Neural progenitor cell (in vitro differentiated cells): ENCODE measurements at places on chromosomes 3 and 15.

DNA sequence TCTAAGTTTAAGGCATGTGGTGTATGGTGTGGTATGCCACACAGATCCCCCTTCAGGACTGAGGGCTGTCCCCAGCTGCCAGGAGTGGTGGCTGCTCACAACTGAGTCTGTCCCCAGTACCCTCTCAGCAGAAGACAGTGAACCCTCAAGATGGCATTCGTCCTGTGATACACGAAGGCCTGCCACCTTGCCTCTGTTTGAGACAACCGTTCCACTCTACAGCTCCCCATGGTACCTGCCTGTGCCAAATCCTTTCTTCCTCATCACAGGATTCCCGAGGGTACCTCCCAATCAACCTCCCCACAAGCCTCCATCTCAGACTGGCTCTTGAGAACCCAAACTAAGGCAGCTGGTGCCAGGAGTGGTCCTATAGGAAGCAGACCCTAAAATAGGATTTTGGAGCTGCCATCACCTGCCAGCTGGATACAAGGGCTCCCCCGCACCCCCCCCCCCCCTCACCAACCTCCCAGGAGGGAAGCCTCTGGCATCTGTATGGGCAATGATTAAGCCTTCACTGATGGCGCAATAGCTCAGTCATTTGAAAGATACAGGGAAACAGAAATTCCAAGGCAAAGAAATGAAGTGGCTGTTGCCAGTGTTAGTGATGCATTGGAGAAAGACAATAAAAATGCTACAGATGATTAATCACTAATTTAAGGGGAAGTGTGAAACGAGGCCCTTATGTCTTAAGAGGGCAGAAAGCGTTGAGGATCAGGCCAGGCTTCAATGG, 230.0 kb upstream of the LYSMD4 start:
- DNase-seq: no peak

GRCh38 chr3:4313606-4314293, 10.6 kb downstream of the SETMAR start:
- DNase-seq: no peak

- no peak for DNase-seq
These were observed 60.0 kb downstream of the RPL22L1 start for GRCh38 chr3:170809975-170810357.

GRCh38 chr15:71435552-71435951, 320.3 kb downstream of the THSD4 start:
- DNase-seq: no peak

- peak; percentile 79 for DNase-seq
These were observed 6.5 kb downstream of the GCSAM start for GRCh38 chr3:112126511-112126911.

DNA sequence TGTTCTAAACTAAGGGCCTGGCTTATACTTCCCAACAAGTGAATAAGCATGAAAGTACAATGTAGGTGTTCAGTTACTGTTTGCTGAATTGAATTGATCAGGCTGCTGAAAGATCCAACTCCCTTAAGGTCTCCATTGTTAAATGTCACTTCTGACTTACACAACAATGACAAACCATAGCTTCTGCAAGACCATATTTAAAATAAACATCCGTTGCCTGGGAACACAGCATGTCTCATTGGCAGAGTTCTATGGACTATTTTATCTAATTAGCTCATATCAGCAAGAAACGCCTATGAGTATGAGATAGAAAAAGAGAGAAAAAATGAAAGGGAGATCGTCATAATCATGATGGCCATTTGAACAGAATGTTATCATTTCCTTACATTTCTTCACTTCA, 605.4 kb downstream of the FGF12 start:
- no peak for DNase-seq

GRCh38 chr3:188010478-188010877, 143.5 kb upstream of the LPP start:
- DNase-seq: no peak

- DNase-seq: peak; percentile 15
These were observed 283.8 kb upstream of the RGMA start for GRCh38 chr15:93372865-93373223.

GRCh38 chr3:180189310-180189648, 152.5 kb upstream of the PEX5L start:
- no peak for DNase-seq

- no peak for DNase-seq
These were observed 62.0 kb downstream of the KLHL6 start for GRCh38 chr3:183493296-183494045.

DNA sequence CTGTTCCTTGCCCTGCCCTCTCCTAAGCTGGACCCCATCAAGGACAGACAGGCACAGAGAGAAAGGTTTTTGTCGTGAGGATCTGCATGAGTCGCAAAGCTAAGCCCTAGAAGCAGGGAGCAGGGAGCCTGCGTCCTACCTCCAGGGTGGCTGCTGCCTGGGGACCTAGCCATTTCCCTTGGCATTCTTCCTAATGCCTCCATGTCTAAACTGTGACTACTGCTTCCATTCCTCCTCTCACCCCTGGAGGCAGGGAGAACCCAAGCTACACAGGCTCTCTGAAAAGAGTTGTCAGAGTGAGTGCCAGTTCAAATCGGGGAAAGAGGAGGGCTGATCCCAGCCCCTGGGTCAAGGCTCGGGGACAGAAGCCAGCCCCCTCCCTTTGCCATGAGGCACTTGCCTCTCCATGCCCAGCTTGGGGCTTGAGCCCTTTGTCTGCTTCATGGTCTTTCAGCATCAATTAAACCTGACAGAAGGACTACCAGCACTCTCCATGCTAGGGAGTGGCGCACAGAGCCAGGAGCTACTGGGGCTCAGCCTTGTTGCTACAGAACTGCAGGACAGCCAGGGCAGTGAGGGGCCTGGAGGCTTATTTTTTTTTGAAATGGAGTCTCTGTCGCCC, 2.4 kb downstream of the GCHFR start:
- DNase-seq: no peak

GRCh38 chr15:67857220-67857619, 17.4 kb upstream of the RNU6-1 start:
- DNase-seq: no peak

DNA sequence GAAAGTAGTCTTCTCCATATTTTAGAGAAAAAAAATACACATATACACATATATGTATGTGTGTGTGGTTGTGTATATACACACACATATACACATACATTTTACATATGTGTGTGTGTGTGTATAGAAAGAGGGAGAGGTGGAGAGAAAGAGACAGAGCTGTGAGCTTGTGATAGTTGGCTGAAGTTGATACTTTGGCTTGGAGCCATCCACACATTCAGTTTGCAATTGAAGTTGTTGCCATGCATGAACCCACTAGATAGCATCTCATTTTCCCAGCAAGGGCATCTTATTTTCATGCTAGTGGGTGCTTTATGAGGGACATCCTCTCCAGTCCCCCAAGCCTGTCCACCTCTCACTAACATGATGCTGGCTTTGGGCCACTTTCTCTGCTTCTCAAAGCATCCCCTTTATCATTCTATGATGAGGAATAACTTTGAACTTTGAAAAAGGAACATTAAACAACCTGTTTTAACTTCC, 228.6 kb downstream of the ZNF621 start:
- no peak for DNase-seq

- no peak for DNase-seq
These were observed 229.8 kb downstream of the GAP43 start for GRCh38 chr3:115853104-115853503.

DNA sequence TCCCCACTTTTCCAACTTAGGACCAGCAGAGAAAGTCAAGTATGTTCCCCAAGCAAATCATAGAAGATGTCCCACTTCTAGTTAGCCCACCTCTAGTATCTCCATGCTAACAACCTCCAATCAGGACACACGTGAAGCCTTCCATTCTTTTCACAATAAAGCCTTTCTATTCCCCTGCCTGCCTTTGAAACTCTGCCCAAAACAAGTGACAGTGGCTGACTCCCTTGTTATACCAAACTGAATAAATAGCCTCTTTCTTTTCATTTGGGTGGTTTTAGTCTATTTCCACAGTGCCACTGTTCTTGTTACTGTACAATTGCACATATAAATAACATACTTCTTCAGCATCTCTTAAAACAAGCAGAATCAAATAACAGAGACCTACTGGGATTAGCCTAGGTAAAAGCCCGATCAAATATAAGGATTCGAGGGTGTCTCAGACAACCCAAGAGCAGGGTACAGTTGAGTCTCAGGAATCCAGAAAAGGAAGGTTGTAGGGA, 118.0 kb upstream of the NPHP3 start:
- no peak for DNase-seq

- DNase-seq: no peak
These were observed 13.9 kb downstream of the CLSTN2 start for GRCh38 chr3:139948898-139949297.

DNA sequence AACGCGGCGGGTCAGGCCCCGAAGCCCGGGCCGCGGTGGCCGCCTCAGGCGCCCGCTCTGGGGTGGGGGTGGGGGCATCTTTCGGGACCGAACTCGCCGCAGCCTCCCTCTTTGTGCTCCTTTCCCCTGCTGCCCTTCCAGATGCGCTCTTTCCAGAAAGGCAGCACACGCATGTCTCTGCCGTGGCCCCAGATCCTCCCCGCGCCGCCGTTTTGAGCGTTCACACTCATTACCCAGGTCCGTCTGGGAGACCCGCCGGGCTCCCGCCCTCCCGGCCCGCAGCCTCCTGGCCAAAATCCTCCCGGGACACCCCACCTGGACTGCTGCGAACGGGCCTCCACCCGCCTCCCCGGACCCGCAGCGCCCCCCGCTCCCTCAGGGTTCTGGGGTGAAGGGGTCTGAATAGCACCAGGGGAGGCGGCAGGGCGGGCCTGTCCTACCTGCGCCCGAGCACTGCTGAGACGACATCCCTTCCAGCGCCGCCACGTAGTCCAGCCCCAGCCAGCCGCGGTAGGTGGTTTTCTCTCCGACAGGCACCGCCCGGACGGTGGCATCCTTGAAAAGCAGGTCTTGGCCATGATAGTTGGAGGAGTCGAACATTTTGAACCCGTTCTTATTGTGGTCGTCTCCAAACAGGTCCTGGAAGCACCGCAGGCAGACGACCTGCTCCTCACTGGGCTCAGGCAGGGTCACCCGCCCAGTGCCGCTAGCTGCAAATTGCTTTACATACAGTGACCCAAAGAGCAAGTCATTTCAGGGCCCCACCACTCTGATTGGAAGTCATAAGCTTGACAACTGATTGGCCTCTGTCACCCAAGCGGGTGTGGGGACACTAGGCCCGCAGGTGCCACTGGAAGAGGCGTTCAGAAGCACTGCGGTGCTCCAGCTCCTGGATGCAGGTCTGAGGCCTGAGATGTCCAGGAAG, 25.9 kb downstream of the MELTF start:
- DNase-seq: peak; percentile 28

- DNase-seq: no peak
These were observed 21.2 kb downstream of the CRTC3 start for GRCh38 chr15:90550919-90551318.

- no peak for DNase-seq
These were observed 72.6 kb downstream of the TGFBR2 start for GRCh38 chr3:30679045-30679444.

DNA sequence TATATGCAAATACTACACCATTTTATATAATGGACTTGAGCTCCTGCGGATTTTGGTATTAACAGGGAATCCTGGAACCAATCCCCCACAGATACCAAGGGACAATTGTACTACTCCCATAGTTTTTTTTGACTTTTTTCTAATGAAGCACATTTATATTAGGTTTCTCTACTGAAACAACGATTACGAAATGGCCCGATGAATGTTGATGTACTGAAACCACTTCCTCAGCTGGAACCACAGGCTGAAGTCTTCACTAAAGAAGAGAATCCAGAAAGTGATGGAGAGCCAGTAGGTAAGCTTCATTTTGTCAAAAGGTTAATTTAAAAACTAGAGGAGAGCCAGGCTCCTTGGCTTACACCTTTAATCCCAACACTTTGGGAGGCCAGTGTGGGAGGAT, 121.5 kb upstream of the LRRFIP2 start:
- no peak for DNase-seq

- no peak for DNase-seq
These were observed 192.0 kb downstream of the XXYLT1 start for GRCh38 chr3:195078891-195079440.

DNA sequence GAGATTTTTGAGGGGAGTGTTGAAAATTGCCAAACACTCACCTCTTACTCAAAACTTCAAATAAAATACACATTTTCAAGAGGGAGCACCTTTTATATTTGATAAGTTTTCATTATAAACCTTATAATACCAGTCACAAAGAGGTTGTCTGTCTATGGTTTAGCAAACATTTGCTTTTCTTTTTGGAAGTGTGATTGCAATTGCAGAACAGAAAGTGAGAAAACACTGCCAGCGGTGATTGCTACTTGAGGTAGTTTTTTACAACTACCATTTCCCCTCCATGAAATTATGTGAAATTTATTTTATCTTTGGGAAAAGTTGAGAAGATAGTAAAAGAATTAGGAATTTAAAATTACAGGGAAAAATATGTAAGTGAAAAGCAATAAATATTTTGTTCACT, 20.1 kb downstream of the DIPK2A start:
- no peak for DNase-seq

- no peak for DNase-seq
These were observed 80.8 kb upstream of the DPH6 start for GRCh38 chr15:35626571-35627318.

DNA sequence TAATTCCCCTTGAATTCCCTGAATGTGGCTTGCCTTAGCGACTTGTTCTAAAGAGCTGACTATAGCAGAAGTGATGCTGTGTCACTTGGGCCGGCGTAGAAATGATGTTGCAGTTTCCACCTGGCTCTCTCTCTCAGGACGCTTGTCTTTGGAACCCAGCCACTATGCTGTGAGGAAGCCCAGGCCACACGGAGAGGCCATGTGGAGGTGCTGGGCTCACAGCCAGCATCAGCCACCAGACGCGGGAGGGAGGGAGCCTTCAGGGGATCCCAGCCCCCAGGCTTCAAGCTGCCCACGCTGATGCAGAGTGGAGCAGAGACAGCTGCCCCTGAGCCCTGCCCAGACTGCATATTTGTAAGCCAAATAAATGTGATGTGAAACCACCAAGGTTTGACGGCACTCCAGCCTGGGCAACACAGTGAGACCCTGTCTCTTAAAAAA, 18.6 kb downstream of the RNU5B-1 start:
- peak; percentile 62 for DNase-seq

- DNase-seq: peak; percentile 70
These were observed 846 bp upstream of the POLG start for GRCh38 chr15:89335298-89336041.

- no peak for DNase-seq
These were observed 534.2 kb downstream of the ZIC1 start for GRCh38 chr3:147943265-147943945.

DNA sequence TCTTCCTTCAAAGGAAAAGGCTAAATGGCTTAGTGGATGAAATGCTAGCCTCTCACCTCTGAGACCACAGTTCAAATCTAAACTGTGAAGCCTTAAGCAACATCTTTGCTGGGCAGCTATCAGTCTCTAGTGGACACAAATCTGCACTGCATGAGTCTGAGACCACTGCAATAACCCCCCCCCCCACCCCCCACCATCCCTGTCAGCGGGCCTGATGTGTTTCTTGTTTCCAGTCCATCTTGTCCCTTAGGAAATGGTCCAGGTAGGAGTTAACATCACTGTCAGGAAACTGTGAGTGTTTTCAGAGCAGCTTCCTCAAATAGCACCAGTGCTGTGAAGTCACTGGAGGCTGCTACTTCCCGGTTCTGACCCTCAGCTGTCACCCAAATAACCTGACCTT, 140.6 kb upstream of the TMCO5A start:
- DNase-seq: peak; percentile 40

GRCh38 chr3:9491506-9491905, 62.1 kb downstream of the LHFPL4 start:
- DNase-seq: no peak
